ENCODE measurements at places on chromosomes 2 and 18.
A peak's percentile ranks its signal among the peaks of the same experiment; 100 is the strongest.

DNA sequence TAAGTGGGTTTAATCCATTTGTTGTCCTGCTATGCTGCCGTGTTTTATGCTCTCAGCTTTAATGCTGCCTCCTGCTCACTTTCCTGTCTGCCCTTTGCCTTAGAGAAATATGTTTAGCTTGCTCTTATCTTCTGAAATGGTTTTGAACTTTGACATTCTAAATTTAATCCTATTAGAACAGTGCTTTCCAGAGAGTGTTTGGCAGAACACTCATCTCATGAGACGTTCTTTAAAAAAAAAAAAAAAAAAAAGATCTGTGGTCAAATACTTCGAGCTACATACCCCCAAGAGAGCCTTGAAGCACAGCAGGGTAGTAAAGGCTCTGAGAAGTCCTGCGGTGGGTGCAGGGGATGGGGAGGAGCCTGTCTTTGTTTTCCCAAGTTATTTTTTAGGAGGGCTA is 161.3 kb downstream of the SPP2 start:
- no peak for DNase-seq

GRCh38 chr2:39435741-39436591 is 1.1 kb downstream of the MAP4K3 start:
- DNase-seq = no peak

DNA sequence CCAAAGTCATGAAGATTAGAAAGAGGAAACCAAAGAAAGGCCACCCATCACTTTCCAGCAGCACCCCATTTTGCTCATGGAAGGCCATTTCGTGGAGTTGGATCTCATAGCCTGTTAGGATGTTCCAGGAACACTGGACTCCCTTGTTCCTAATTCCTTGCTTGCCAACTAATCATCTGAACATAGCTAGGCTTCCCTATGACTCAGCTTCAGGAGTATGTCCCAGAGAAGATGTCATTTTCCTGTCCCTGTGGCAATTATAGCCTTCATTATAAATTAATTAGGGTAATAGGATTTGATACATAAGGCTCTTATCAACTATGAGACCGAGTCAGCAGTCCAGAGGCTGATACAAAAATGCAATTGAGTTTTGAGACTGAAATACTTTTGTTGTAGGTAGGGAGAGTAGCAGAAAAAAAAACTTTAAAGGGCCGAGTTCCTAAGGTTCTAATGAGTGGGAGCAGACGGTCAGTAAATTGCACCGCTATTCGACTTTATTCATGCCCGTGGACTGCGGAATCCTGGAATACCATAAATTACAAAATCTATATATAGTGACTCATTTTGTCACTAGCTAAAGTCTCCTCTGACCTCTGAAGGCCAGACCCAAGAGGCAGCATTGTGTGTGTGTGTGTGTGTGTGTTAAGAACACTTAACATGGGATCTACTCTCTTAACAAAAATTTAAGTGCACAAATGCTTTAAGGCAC is 311.8 kb downstream of the FBXO15 start:
- no peak for DNase-seq

DNA sequence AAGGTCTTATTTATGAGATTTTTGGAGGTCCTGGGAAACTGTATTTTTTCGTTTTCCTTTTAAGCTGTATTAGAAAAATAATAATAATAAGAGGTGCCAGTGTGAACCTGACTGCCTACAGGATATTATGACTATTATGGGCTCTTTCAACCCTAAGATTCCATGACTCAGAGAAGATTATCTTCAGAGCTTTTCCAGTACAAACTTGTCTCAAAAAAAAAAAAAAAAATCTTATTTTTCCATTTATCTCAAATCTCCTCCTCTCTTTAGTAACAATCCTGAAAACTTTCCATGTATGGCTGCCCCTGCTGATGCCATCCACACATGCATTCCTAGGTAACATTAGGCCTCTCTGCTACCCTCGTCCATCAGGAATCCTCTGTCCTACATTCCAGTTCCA is 36.7 kb upstream of the RPE start:
- no peak for DNase-seq

- no peak for DNase-seq
Observed at GRCh38 chr2:35973737-35974132, 381.8 kb upstream of the CRIM1 start.

GRCh38 chr18:6509417-6509816 is 94.7 kb upstream of the L3MBTL4 start:
- DNase-seq = no peak

DNA sequence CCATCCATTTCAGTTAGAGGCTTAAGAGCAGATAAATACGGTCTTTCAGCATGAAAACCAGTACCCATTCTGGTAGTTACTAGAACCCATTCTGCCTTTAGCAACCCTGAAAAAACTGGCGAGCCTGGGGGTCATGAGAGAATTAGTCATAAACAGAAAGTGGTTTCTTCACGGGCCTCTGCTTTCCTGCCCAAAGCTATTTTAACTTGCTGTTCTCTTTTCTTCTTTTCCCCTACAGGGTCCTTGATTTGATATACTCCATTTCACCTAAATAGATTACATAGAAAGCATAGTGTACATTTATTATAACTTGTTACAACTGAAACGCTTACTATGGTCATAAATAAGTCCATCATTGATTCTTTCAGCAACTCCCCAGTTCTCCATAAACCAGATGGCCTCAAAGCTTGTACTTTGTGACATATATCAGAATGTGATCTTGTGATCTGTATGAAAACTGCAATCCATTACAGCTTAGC is 48.3 kb downstream of the WDFY1 start:
- peak; percentile 16 for DNase-seq

- DNase-seq = no peak
Observed at GRCh38 chr18:59233017-59233410, 13.1 kb downstream of the GRP start.

GRCh38 chr2:239360421-239361310 is 40.2 kb downstream of the HDAC4 start:
- DNase-seq = no peak

DNA sequence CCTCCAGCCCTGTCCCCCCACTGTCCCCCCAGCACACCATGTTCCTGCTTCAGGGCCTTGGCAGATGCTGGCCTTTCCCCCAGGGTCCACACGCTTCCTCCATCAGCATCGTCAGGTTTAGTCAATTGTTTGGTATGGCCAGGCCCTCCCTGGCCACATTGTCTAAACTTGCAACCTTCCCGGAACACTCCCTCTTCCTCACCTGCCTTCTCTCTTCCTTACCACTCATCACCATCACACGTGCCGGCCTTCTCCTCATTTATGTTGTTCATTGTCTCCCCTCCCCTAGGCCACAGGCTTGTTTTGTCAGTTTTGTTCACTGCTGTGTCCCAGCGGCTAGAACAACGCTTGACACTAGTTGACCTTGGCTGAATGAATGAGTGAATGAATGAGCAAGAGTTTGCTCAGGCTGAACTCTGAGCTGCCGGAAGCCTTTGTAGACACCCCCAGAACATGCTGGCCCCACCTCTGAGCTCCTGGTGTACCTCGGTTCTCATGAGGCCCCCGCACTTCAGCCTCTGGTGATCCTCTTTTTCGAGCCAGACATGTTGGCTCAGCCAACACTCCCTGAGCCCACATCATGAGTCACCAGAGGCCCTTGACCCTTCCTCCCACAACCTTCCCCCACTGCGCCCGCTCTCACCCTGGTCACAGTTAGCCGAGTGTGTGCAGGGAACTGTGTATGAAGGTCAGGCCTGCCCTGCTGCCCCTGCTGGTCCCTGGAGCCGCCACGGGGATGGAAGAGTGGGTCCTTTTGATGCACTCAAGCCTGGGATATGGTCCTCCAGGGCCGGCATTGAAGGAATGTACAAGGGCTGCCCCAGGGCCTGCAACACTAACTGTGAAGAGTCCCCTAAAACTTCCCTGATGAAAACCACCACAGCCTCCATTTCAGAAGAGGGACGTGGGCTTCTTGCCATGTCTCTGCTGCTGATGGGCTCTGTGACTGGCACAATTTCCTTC is 57.5 kb downstream of the HS1BP3 start:
- DNase-seq = no peak

GRCh38 chr2:72142570-72143440 is 4.9 kb downstream of the CYP26B1 start:
- DNase-seq = no peak

DNA sequence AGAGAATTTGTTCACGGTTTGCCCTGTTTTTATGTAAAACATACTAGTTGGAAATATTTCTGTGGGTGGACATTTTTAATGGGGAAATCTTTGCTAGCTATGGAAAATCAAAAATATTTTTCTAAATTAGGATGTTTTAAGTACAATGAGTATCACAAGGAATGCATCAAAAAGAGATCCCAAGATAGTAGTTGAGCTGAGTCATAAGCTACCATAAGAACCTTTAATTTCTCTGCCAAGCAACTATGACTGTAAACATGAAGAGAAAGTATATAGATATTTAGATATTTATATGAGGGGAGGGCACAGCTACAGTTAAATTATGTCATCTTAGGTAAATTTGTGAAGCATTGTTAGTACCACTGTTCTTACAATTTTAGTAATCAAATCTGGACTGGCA is 646.2 kb downstream of the XIRP2 start:
- no peak for DNase-seq

DNA sequence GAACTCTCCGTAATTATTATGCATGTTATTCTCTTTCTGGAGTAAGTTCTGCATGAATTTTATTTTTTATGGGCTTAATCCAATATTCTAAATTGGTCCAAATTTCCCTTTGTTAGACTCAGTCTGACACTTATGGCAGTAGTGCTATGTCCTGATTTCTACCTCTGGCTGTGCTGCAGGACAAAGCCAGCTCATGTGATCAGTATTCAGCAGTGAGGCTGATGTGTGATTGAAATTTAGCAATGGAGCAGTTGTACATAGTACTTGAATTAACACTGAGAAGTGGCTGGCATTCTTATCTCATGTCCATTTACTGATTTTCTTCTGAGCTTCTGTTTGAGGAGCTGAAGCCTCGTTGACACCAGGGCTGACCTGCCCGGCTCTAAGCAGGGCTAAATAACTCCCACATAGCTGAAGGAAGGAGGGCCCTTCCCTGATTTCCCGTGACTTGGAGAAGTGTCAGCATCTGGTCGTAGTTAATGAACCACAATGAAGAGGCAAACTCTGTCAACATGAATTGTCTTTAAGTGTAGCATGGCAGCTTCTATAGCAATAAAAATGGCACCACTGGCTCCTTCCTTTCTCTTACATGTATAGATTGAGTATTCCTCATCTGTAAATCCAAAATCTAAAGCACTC is 159.0 kb upstream of the RASGRP3 start:
- DNase-seq = no peak

DNA sequence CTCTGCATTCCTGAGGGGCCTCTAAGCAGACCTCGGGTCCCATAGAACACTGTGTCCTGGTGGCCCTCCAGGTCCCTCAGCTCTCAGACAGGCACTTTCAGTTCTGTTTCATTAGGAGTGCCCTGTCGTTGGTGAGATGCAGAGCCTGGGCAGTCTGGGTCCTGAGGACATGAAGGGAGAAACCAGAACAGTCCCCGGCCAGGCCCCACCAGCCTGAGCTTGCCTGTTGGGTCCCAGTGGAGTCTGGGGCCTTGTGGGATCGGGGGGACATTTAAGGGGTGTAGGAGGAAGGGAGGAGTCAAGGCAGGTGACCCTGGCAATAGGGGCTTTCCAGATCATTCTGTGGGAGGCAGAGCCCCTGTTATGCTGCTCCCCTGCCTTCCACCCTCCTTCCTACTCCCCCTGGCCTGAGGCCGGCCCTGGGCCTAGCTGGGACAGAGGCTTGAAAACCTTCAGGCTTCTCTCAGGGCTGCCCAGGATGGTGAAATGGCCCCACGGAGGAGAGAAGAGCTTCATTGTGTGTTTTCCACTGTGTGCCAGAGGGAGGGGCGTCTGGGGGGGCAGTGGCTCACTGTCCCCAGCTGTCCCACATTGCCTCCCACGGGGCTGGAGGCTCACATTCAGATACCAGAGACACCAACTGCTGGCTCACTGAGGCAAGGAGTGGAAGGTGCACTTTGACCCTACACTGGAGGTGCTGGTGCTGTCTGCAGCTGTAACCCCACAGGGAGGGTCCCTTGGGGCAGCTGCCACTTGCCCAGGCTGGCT is 26.6 kb upstream of the CATIP start:
- no peak for DNase-seq

DNA sequence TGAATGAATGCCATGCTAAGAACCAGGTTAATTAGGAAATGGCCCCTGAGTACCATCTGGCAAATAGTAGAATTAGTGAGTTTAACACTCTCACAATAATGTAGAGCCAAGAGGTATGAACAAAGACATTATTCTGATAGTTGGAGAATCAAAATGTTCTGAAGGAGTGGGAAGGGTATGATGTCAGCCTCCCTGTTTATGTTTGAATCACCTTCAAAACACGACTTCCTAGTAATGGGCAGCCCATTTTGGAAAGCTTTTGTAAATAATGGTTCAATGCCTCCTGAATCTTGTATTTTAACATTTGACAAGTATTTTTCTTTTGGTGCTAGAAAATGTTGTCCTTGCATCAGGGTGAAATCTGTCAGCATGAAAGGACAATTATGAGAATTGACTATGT is 108.3 kb downstream of the DSEL start:
- no peak for DNase-seq

DNA sequence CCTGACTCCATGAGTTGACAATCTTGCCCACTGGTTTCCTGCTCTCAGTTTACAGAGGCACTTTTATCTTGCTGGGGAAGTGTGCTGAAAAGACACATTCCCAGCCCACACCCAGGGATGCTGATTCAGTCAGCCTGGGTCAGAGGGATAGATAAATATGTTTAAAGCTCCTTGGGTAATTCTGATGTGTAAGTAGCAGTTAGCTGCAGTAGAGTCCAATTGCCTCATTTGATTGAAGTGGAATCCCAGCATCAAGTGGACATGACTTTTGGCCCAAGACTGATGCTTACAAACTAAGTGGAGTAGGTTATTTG is 29.4 kb downstream of the PSD4 start:
- DNase-seq = no peak

DNA sequence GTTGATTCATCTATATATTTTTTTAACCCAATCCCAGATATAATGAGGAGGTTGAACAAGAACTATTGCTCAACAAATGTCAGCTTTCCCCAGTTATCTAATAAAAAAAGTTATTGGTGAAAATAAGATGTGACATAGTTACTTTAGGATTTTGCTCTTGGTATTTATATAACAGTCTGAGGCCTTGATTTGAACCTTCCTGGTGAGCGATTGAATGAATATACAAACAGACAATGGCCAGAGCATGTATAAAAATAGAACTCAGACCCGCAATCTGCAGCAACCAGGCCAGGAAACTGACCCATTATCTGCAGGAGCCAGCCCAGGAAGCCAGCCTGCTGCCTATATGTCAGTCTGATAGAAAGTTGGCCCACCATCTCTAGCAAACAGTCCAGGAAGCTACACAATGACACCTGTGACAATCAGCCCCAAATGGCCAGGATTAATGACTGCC is 81.6 kb downstream of the HS6ST1 start:
- no peak for DNase-seq

DNA sequence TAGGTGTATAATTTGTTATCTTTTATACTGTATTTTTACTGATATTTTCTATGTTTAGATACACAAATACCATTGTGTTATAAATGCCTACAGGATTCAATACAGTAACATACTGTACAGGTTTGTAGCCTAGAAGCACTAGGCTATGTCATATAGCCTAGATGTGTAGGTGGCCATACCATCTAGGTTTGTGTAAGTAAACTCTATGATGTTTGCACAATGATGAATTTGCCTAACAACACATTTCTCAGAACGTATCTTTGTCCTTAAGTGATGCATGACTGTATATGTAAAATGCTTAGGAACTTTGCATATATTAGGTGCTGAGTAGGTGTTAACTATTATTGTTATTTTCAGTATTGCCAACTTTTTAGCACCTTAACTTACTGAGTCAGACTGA is 17.3 kb downstream of the UNC80 start:
- DNase-seq = no peak
